ENCODE measurements at places on chromosomes 12 and 14.

GRCh38 chr12:75710361-75711069 is 199.1 kb upstream of the KRR1 start:
- DNase-seq, result no peak

GRCh38 chr12:105887131-105887530 is 251.6 kb downstream of the NUAK1 start:
- no peak for DNase-seq

DNA sequence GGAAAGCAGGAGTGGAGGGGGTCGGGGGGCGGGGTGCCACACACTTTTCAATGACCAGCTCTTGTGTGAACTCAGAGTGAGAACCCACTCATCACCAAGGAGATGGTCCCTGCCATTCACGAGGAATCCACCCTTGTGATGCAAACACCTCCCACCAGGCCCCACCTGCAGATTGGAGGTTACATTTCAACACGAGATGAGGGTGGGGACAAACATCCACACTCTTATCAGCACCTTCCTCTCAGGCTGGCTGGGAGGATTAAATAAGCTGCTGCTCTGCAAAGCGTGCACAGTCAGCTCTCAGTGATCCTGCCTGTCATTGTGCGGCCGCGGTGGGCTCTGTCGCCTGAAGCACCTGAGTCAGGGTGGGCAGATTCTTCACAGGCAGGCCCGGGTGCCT is 39.7 kb downstream of the AACS start:
- DNase-seq, result no peak

DNA sequence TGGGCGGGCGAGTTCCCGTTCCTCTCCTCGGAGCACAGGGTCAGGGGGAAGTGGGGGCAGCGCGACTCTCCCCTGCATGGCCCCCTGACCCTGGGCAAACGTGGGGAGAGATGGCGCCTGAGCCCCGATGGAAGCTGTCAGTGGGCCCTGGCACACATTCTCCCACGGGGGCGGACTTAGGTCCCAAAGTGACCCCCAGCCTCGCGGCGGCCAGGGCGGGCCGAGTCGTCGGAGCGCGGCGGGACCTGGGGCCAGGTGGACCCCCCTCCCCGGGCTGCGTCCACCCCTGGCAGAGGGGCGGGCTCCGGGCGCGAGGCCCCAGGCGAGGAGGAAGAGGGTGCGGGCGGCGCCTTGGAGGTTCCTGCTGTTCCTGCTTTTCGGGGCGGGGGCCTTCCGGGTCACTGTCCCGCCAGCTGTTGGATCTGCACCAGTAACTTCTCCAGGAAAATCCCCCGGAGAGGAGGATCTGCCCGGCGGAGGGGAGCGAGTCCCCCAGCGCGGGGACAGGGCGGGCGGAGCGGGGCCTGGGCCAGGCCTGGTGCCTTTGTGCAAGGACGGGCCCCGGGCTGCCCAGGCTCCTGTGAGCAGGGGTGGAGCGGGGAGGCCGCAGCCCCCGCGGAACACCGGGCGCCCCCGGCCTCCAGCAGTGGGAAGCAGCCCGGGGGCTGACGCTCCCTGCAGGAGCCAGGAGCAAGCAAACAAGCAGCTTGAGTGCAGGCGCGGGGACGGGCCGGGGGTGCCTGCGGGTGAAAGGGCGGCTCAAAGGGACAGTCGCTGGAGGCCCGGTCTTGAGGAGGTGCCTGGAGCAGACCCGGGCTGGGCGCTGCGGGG is 15.3 kb downstream of the TNFAIP2 start:
- DNase-seq, result no peak

GRCh38 chr12:113846883-113847755 is 119.0 kb downstream of the RBM19 start:
- DNase-seq, result no peak

DNA sequence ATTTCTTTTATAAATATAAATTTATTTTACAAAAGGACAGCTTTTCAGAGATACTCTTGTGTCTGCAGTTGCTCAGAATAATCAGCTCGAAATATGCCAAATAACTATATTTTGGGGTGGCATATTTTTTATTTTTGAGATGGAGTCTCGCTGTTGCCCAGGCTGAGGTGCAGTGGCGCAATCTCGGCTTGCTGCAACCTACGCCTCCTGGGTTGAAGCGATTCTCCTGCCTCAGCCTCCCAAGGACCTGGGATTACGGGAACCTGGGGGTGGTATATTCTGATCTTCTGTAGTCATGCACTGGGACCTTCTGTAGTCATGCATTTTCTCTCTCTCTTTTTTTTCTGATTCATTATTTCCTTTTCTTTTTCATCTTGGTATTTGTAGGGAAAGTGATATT is 135.0 kb upstream of the AMIGO2 start:
- DNase-seq, result no peak

DNA sequence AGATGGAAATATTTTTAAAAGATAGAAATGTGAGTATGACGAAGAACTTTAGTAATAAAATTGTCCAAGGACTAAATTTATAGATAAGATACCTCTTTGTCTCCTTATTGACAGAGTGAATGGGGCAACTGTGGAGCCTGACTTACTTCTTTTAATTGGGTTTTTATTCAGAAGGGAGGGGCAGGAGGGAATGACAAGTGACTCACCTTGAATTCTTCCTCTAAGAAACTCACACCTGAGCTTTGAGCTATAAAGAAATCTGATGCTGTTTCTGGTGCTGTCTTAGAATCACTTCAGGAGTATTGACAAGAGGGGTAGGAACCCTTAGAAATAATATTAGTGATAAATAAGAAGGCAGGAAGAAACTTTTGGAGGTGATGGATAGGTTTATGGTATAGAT is 951 bp downstream of the NR1H4 start:
- no peak for DNase-seq

- DNase-seq, result no peak
Measured at GRCh38 chr14:98512501-98513251, 759.3 kb downstream of the BCL11B start.

- no peak for DNase-seq
Measured at GRCh38 chr12:43029971-43030370, 440.4 kb upstream of the PRICKLE1 start.

DNA sequence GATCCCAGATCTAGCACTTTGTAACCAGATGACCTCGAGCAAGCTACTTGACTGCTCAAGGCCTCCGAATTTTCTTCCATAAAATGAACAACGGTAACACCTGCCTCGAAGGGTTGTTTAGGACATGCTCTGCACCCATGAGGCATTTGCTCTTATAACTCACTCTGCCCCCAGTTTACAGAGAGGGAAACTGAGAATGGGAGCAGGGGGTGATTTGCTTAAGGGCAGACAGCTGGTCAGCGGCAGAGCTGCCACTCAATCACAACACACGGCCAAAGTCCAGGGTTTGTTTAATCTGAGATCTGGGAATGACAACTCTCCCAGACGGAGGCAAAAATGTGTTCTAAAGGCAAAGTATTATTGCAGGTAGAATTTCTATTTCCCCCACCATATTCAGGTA is 156.3 kb downstream of the RIMBP2 start:
- DNase-seq, result no peak

DNA sequence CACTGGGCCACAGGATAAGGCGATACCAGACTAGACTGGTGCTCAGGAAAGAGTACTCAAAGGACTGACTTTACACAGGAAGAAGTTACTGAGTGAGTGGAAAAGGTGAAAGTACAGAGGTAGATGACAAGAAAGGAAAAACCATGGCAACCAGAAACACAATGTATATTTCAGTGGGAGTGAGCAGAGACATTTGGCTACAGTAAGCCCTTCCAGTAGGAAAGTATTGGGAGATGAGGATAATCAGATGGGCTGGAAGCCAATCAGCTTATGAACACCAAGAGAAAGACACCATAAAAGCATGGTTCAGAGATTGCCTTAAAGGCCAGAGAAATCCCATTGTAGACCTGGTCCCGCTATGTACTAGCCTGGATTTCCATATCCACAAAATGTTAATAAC is 51.6 kb downstream of the TMTC1 start:
- DNase-seq, result no peak

DNA sequence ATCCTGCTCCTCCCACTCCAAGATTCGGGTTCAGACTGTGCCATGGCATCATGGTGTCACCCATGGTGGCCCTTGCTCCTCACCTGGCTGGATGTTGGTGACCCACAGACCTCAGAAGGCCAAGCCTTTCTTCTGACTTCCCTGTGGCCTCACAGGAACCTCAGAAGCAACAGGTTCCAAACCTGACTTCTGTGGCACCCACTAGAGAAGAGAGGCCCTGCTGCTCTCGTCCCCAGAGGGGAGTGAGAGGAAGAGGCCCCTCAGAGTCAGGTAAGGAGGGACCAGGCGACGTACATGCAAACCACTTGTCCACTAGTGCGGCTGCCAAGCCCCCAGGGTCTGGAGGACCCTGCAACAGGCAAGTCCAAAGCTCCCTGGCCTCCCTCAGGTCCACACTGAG is 10.4 kb downstream of the CLBA1 start:
- no peak for DNase-seq

GRCh38 chr14:20569066-20569465 is 8.2 kb upstream of the RNASE9 start:
- no peak for DNase-seq

DNA sequence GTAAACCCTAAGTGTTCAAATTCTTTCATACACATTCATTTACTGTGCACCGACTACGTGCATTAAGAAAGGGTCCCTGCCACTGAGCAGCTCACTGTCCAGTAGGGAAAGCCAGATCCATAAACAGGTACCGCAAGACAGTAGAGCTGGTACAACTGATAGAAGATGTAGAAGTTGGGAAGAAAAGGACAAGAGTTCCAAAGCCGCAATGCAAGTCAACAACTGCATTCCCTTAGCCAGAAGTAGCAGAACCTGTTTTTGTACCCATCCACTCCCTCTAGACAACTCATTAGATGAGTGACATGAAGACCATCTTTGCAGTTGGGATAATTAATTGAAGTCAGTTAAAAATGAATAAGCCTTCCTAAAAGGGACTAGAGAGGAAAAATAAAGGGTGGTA is 1.3 kb downstream of the SENP1 start:
- DNase-seq, result no peak

DNA sequence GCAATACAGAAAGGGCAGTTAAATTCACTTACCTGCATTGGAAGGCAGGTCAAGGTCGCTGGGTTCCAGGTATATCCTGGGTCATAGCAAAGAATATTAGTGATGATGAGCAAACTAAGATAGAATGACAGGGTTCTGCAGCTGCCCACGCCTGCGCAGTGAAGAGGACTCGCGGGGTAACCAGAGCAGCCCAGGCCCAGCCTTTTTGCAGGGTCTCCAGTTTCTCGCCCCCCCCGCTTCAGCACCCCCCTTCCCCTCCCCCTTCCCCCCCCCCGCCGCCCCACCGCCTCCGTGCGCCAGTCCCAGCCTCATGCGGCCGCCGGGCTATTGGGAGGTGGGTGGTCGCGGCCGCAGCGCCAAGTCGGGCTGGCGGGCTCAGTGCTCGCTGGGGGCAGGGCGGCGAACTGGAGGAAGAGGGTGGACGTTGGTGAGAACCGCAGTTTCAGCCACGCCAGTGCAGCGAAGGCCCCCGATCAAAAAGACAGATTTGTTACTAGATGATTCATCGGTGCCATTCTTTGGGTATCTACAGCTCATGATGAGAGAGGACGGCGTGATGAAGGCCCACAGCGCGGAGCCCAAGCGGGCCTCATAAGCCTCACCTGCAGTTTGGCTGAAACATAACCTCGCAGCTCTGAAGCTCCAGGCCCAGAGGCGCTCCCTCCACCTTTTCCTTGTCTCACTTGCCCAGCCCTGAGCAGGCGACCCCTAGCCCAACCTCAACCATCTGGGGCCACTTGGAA is 20.2 kb downstream of the SLC2A3 start:
- DNase-seq, result peak; percentile 16

DNA sequence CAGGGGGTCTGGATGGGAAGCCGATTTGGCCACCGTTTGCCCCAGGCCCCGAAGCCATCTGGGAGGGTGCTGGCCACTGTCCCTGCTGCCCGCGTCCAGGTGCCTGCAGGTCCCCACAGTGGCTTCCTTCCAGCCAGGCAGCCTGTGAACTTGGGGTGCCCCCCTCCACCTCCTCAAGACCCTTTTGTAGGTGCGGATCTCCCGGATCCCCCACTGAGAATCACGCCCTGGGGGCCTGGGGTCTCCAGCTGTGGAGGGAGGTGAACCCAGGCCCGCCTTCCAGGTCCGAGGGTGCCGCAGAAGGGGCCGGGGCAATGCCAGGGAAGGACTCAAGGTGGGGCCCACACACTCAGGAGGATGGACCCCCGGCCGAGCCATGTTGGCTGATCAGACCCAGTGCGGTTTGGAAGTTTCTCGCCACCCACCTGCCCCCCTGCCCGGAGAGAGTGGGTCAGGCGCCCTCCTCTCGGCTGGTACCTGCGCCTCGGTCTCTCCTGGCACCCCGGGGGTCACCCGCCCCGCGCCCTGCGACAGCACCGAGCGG is 1.7 kb downstream of the MMP17 start:
- no peak for DNase-seq

- no peak for DNase-seq
Measured at GRCh38 chr14:41950428-41951151, 343.9 kb downstream of the LRFN5 start.

DNA sequence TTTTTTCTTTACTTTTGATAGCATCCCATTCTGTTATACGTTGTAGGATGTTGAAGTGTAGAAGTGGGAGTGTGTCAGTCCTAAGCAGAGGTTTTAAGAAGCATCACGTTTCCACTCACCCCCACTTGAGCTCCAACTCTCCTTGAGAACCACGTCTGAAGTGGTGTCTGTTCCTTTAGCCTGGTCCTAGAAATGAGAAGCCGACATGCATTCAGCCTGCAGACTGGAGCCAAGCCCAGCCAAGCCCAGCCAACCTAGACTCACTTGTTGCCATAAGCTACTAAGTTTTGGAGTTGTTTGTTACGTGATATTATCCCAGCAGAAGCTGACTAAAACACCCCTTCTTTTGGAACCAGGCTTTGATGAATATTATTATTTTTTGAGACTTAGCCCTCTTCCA is 4.4 kb upstream of the ELK3 start:
- no peak for DNase-seq

DNA sequence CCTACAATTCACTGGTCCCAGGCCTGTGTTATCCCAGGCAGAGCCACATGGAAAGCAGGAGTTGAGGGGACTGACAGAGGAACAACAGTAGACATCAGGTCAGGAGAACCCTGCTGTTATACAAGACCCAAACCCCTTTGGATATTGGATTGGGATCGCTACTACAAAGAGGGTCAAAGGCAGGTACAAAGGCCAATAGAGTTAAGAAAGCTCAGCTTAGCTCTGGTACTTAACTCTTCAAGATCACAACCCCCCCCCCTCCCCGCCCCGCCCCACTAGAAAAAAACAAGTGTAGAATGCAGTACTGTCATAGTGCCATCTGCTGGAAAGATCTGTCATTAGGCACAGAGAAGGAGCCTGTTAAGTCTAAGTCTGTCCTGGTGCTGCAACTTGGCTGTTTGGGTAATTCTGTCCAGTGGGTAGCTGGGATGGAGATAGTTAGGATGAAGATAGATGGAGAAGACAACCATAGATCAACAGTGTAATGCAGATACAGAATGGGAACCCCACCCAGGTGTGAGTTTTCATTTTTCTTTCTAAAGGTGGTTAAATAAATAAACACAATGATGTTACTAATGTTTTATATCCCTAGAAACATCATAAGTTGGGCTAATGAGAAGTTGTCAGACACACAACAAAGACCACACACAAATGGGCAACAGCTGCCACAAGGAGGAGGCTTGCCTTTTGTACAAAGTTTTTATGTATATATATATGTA is 17.2 kb downstream of the REM2 start:
- DNase-seq, result peak; percentile 82

- DNase-seq, result no peak
Measured at GRCh38 chr12:55694188-55694515, 13.6 kb downstream of the ITGA7 start.
